NCI-H187 (cell line): ENCODE measurements at places on chromosomes 1 and 21.

DNA sequence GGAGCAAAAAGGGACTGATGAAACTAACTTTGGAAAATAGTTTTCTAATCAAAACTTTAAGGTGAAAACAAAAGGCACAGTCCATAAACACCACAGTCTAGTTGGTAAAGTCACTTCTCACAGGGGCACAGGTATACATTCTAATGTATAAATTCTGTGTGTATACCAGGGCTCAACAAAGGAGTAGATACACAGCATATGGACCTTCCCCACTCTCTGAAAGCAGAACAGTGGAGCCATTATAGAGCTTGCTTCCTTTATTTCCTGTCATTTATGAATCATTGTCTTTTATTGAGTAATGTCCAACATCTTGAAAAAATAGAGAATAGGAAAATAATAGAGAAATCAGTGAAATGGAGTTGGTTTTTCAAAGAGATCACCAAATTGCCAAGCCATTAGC lies 746.5 kb upstream of the CHRM3 start:
- DNase-seq: no peak

GRCh38 chr1:31102501-31102950 lies 37.0 kb upstream of the PUM1 start:
- no peak for DNase-seq

DNA sequence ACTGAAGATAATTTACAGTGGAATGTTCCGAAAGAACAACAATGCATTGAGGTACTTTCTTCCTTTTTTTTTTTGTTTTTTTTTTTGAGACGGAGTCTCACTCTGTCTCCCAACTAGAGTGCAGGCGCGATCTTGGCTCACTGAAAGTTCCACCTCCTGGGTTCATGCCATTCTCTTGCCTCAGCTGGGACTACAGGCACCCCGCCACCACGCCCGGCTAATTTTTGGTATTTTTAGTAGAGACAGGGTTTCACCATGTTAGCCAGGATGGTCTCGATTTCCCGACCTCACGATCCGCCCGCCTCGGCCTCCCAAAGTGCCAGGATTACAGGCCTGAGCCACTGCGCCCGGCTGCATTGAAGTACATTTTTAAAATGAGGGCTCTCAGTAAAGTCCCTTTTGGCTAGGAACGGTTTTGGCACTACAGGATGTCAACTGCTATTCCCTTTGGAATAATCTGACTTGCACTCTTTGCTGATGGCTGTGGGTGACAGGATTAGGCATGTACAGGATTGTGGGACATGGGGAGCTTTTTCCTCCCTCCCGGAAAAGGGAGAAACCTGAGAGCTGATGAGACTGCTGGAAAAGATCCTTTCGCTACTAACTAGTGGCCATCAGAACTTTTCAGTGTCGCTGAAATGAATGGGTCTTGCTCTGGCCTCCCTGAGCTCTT lies 56.9 kb upstream of the EDEM3 start:
- DNase-seq: no peak

DNA sequence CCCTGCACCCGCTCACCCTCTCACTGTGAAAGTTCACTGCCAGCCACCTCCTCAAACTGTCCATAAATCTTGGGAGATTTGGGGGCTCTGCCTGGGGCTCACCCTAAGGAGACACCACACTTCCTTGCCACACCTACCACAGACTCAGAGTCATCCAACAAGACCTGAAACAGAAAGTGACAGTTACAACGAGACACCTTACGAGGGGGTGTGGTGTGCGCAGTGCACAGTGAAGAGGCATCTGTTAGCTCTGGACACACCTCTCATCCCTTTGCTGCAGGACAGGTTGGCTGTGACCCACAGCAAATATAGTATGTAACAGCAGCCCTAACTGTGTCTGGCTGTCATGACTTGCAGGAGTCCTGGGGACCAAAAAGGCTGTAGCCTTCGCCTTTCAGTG lies 190.2 kb downstream of the NR5A2 start:
- DNase-seq: no peak
